Activated CD4-positive, alpha-beta T cell treated with anti-CD3 and anti-CD28 coated beads, Interleukin-2, amount 10 ng/mL, durations not matched to agents 7 days and 5 days (primary cell): ENCODE measurements at places on chromosomes 11 and 22.

GRCh38 chr11:77153276-77154185 lies 25.5 kb downstream of the MYO7A start:
- DNase-seq: no peak

DNA sequence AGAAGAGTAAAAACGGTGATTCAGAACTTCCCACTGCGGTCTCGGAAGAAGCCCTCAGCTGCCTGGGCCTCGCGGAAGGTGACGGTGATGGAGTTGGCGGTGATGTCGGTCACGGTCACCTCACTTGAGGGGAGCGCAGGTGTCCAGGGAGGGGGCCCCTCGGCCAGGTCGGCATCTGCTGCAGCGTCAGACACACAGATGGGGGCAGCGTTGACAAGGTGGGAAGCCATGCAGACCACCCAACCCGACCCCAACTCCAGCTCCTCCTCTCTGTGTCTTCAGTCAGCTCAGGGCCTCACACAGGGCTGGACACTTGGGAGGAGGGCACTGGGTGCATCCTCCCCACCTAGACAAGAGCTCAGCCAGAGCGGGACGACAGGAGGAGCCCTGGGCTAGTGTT lies 18.6 kb downstream of the CBX7 start:
- DNase-seq: no peak

DNA sequence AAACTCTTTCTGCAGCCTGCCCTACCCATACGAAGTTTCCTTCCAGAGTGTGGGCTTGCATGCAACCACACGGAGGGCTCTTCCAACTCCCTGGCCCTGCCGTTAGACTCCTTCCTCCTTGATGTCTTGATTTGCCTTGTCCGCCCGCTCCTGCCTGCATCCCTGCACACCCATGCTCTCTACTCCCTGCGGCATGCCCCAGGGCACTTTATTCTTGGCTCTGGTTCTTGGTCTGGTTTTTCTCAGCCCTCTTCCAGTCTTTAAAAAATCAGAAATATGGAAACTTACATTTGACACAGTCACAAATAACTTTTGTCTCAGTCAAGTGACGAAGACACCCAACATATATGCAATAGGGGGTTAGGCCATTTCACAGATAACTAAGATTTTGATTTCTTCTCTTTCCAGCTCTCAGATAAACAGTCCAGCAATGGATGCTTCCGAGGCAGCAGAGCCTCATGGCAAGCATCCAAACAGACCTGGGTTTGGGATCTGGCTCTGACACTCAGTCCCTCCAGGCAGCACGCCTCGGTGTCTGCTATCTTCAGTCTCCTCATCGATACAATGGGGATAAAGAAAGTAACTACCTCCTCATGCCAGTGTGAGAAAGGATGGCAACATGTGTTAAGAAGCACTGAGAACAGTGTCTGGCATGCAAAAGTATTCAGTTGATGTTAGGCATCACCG lies 15.7 kb upstream of the OPCML start:
- no peak for DNase-seq

- DNase-seq: no peak
These were observed 362.7 kb upstream of the DDI1 start for GRCh38 chr11:103673773-103674172.

GRCh38 chr11:120594746-120595145 lies 83.2 kb downstream of the GRIK4 start:
- no peak for DNase-seq

GRCh38 chr22:33535937-33536875 lies 384.1 kb downstream of the LARGE1 start:
- DNase-seq: no peak

GRCh38 chr22:17742527-17742902 lies 31.8 kb downstream of the BID start:
- peak; percentile 73 for DNase-seq

- DNase-seq: peak; percentile 14
These were observed 30.0 kb upstream of the WNT11 start for GRCh38 chr11:76236092-76236999.

DNA sequence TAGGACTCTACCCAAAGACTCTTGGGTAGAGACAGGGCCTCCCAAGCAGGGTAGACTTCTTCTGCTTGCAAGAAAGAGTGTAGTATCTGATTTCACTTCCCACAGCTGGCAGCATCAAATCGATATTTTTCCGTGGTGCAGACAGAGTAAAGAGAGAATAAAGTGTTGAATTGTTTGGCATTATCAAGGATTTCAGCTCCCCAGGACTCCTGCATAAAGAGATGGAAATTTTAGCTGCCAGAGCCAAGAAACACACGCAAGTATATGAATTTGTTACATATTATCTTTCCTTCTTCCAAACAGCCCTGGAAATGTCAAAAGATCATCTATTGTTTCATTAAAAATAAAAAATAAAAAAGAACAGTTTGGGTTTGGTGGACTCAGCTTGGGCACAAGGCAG lies 136.8 kb downstream of the PKNOX2 start:
- DNase-seq: no peak

DNA sequence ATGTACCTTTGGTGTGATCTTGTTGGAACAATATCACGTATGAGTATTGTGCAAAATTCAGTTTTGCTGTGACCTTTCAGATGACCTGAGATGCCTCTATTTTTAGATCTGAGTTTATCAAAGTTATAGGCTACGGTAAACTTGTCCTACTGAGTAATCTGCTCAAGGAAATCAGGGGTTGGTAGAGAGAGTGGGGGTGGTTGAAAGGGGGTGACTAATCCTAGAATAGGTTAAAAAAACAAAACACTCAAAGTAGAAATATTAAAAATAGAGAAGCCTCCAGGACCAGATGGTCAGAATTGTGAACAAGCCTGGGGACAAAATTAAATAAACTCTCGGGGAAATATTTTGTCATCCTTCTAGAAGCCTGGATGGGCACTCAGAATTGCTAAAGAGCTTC lies 59.9 kb upstream of the C11orf87 start:
- no peak for DNase-seq
